Colonic mucosa (tissue), 4 donors: ENCODE measurements at places on chromosomes 3 and 15. TPM values are rescaled to one million over a fixed set of nuclear protein-coding genes. Genes with fewer than 3 reads are reported as not detected.

DNA sequence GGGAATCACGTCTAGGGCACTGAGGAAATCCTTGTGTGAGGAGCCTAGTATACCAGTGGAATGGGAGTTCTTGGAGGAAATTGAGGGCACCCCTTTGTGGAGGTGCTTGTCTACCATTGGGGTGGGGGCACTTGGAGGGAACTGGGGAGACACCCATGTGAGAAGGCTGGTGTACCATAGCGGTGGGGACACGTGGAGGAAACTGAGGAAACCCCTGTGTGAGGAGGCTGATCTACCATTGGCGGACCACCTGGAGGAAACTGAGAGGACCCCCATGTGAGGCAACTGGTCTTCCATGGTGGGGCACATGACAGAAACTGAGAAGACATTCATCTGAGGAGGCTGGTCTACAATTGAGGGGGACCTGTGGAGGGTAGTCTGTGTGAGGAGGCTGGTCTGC, 164.5 kb downstream of the FBLN2 start:
- H3K36me3 ChIP-seq, result no peaks in the 10 kb centered on the region
- no peak overlapping the region for H3K27ac ChIP-seq
- DNase-seq, result no peak
- H3K4me1 ChIP-seq, result no peaks in the 10 kb centered on the region
- H3K27me3 ChIP-seq, result no peaks in the 10 kb centered on the region

DNA sequence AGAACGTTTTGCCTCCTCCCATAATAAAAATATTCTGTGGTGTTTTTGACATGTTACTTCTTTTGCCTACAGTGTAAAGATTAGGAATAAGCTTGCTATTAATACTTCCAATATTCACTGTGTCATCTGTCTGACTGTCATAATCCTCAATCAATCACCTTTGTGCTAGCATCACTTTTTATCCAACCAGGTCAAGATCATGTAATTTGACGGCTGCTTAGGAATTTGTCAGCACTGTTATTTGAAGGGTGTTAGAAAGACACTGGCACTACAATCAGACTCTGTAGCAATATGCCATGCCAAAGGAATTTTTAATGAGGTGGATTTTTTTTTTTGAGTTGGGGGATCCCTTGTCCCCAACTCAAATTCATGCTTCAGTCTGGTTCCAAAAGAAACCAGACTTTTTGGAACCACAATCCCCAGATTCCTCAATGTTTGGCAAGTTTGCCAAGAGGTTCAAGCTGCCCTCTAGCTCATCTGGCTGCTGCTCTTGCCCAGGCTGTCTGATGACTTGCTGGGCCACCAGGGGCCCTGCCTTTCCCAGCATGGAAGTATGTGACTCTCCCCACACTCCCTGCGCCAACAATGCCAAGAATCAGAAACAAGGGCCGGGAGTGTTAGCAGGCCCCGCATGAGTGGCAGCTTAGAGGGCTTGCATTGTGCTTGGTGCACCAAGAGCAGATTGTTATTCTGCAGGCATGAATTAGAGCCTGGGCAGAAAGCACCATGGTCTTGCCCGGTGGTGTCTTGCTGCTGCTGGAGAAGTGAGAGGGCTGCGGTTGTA, 58.6 kb upstream of the TSC22D2 start:
- H3K36me3 ChIP-seq, result no peaks in the 10 kb centered on the region
- no peaks in the 10 kb centered on the region for H3K4me1 ChIP-seq
- no peak overlapping the region for H3K27ac ChIP-seq
- no peak for DNase-seq
- H3K27me3 ChIP-seq, result no peaks in the 10 kb centered on the region

GRCh38 chr3:6351752-6352151, 509.2 kb upstream of the GRM7 start:
- H3K36me3 ChIP-seq, result no peaks in the 10 kb centered on the region
- H3K27ac ChIP-seq, result no peak overlapping the region
- no peak for DNase-seq
- H3K27me3 ChIP-seq, result no peaks in the 10 kb centered on the region

Gene SLC22A14
- total RNA-seq, result 0.11 TPM

DNA sequence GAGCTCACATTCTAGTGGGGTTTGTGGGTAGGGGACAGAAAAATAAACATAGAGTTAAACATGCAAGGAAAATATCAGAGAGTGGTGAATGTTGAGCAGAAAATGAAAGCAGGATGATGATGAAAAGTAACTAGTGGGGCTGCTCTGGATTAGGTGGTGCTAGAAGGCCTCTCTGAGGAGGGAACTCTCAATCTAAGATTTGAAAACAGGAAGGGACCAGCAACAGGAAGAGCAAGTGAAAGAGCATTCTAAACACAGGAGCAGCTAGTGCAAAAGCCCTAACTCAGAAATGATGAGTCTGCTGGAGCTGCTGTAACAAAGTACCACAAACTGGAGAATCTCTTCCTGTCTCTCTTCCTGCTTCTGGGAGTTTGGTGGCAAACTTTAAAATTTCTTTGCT, 468.6 kb upstream of the AGTR1 start:
- no peaks in the 10 kb centered on the region for H3K27me3 ChIP-seq
- no peaks in the 10 kb centered on the region for H3K4me1 ChIP-seq
- no peaks in the 10 kb centered on the region for H3K36me3 ChIP-seq
- no peak overlapping the region for H3K4me3 ChIP-seq
- DNase-seq, result no peak

DNA sequence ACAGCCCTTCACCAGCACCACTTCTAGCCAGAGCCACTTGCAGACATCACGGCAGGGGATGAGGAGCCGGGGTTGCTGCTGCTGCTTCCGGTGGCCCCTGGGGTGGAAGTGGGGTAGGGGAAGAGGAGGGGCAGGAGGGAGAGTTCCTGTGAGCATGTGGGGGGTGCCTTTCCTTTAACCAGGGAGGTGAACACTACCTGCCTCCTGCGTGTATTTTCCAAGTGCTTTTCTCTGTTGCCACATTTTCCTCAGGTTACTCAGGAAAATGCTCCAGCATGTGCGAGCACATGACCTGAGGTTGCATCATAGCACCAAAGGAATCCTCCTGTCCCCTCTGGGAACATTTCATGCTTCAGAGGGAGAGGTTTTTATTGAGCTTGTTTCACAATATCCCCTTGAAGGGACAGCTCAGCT, 12.2 kb upstream of the SACM1L start:
- H3K4me3 ChIP-seq, result no peak overlapping the region
- H3K27ac ChIP-seq, result no peak overlapping the region
- no peaks in the 10 kb centered on the region for H3K4me1 ChIP-seq
- no peaks in the 10 kb centered on the region for H3K27me3 ChIP-seq
- no peaks in the 10 kb centered on the region for H3K36me3 ChIP-seq
- no peak for DNase-seq

DNA sequence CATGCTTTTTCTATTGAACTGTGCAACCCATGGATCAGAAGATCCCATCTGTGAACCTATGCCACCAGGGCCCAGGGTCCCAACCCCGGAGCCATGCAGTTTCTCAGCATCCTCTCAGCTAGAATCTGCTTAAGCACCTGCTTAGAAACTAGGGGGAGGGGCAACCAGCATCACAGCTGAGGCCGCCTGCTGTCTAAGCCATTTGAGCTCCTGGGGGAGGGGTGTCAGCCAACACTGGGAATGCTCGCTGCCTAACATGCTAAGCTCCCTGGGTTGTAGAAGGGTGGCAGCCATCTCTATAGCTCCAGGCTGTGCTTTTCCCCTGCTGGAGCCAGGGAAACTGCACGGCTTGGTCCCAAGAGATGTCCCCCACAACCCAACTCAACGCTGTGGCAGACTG, 322.8 kb downstream of the EDEM1 start:
- no peaks in the 10 kb centered on the region for H3K27me3 ChIP-seq
- no peak for DNase-seq
- no peaks in the 10 kb centered on the region for H3K36me3 ChIP-seq
- H3K4me1 ChIP-seq, result no peaks in the 10 kb centered on the region
- no peak overlapping the region for H3K4me3 ChIP-seq

DNA sequence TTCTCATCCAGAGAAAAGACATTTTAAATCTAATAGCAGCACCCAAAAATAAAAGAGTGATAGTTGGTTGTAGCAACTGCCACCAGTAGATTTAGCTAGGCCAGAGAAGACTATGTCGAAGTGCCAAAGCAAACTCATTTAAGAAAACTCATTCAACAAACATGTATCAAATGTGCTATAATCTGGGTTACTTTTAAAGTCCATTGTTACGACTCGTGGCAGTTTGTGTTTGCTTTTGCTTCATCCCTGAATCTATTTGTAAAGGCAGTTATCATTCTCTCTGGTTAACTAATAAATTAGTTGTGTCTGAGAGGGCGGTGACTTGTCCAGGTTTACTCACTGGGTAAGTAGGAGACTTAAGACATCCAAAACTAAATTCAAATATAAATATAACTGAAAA, 159.4 kb downstream of the ZIC4 start:
- no peaks in the 10 kb centered on the region for H3K36me3 ChIP-seq
- H3K4me3 ChIP-seq, result no peak overlapping the region
- no peaks in the 10 kb centered on the region for H3K4me1 ChIP-seq
- no peak for DNase-seq
- H3K27me3 ChIP-seq, result no peaks in the 10 kb centered on the region

Gene TPRG1
- 1.1 TPM for total RNA-seq

DNA sequence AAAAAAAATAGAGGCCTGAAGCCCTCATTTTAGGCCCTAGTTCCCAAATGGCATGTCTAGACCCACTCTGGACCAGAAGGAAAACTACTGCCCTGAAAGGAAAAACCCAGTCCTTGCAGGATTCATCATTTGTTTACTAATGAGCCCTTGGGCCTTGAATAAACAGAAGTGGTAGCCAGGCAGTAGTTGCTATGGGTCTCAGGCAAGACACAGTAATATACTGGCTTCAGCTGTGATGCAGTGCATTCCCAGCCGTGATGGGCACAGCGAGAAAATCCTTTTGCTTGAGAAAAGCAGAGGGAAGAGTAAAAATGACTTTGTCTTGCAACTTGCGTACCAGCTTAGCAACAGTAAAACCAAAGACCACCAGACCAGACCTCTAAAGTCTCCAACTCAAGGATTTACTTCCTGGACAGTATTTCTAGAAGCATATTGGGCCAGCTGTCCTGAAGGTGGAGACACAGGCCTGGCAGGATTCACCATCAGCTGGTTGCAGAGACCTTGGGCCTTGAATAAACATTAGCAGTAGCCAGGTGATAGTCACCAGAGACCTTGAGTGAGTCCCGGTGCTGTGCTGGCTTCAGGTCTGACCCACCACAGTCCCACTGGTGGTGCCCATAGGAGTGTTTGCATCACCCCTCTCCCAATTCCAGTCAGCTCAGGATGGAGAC, 208.3 kb upstream of the SLITRK3 start:
- H3K4me1 ChIP-seq, result no peaks in the 10 kb centered on the region
- no peaks in the 10 kb centered on the region for H3K27me3 ChIP-seq
- DNase-seq, result no peak
- H3K4me3 ChIP-seq, result no peak overlapping the region
- no peak overlapping the region for H3K27ac ChIP-seq
- no peaks in the 10 kb centered on the region for H3K36me3 ChIP-seq

DNA sequence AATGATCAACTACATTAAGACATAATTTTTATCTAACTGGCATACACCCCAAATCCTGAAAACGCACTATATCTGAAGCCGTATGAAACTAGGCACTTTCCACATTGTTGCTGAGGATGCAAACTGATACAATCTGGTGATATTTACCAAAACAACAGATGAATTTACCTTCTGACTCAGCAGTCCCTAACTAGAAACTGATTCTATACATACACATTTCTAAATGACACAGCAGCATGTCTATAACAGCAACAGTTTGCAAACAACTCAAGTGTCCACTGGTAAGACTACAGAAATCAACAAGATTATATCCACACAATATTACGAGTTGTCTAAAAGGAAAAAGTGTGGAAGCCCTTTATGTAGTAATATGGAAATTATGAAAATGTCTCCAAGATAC, 22.9 kb downstream of the SECISBP2L start:
- no peaks in the 10 kb centered on the region for H3K27me3 ChIP-seq
- no peak overlapping the region for H3K27ac ChIP-seq
- no peaks in the 10 kb centered on the region for H3K4me1 ChIP-seq

DNA sequence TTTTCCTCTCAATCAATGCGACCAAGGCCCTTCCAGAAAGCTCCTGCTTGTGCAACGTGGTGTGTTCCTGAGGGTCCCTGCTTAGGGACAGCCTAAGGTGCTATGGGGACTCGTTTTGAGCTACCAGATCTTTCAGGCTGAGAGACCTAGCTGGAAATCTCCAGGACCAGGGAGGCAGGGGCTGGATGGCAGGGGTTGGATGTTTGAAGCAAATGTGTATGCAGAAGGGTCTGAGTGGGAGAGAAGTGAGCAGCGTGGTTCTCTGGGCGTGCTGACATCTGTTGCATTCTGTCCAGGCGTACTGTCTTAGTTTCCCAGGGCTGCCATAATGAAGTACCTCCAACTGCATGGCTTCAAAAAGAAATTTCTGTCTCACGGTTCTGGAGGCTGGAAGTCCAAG, 31.7 kb upstream of the SLCO2A1 start:
- H3K27ac ChIP-seq, result no peak overlapping the region
- H3K4me3 ChIP-seq, result no peak overlapping the region
- H3K27me3 ChIP-seq, result no peaks in the 10 kb centered on the region

DNA sequence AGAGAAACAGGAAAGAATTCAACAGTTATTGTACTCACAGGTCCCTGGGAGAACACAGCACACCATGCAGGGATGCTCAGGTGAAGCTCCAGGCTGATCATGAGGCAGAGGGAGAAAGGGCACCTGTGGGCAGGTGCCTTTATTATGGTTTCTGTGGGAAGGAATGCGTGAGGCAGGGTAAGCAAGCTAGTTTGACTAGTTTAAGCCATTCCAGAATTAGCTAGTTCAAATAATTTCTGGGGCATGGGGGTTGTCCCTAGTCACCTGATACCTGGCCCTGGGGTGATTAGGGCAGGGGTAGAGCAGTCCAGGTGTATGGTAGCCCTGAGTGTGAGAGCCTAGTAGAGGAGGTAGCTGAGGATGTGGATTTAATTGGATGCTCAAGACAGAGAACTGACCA, 47.9 kb upstream of the DCLK3 start:
- no peaks in the 10 kb centered on the region for H3K4me1 ChIP-seq
- H3K36me3 ChIP-seq, result no peaks in the 10 kb centered on the region
- no peak for DNase-seq

DNA sequence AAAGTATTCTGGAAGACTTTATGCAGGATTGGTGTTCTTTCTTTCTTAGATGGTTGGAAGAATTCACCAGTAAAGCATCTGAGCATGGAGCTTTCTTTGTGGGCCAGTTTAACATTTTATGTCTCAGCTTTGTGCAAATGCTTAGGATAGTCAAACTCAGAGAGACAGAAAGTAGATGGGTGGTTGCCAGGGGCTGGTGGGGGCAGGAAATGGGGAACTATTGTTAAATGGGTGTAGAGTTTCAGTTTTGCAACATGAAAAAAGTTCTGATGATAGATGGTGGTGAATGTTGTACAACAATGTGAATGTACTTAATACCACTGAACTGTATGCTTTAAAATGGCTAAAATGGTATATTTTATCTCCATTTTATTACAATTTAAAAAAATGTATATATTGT, 24.8 kb downstream of the SPCS1 start:
- H3K4me3 ChIP-seq, result no peak overlapping the region
- H3K36me3 ChIP-seq, result no peaks in the 10 kb centered on the region
- no peaks in the 10 kb centered on the region for H3K4me1 ChIP-seq
- no peaks in the 10 kb centered on the region for H3K27me3 ChIP-seq
- H3K27ac ChIP-seq, result no peak overlapping the region

DNA sequence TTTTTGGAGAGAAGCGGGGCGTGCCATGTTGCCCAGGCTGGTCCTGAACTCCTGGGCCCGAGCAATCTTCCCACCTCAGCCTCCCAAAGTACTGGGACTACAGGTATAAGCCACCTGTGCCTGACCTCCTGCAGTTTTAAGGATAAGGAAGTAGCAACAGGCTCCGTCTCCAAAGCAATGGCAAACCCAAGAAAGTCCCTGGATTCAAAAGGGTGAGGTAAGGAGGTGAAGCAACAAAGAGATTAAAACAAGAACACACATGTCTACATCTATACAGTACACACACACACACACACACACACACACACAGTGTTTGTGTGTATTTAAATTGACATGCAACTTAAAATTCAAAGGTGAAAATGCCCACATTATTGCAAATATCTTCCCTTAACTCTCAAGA, 58.9 kb downstream of the ABCC5 start:
- H3K27me3 ChIP-seq, result no peaks in the 10 kb centered on the region
- H3K27ac ChIP-seq, result peak overlapping the region; percentile 61
- H3K4me1 ChIP-seq, result no peaks in the 10 kb centered on the region
- no peaks in the 10 kb centered on the region for H3K36me3 ChIP-seq
